ENCODE measurements at places on chromosomes 16 and 17.

GRCh38 chr16:13315642-13316427 lies 414.4 kb downstream of the SHISA9 start:
- no peak for DNase-seq

DNA sequence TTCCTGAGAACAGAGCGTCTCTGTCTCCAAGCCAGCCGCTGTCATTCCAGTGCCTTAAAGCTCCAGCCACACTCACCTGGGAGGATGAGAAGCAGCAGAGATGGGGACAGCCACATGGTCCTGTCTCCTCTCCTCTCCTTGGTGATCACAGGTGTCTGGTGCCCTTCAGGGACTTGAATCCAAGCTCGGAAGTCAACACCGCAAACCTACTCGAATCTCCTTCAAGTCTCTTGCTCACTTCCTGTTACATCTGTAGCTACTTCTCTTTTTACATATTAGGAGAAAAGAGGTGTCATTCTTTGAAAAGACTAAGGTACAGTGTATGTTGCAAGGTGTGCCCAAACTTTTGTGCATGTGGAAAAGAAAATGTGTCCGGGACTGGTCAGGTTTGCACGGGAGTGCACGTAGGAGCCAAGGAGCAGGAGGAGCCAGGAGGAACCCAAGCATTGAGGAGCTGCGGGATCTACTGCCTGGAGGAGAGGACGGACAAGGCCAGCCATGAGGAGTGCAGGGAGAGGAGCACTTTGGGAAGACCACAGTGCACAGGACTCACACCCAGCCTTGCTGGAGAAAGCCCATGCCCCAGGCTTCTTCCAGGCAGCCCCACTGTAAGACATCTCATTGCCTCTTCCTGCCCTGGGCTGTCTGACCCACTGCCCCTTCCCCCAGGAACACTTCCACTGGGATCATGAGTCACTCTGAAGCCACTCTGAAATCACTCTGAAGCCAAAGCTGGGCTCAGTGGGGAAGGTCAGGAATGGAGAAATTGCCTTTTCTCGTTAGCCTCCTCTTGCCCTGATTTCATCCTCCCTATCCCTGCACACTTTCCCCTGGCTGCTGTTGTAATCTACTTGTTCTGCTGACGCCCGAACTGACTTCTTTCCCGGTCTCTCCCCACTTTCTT lies at the start of gene CD300LD:
Gene CD300LD, minus strand, starts transcription at position 197 of the 904 bp plus-strand sequence. Its CDS starts 81 bp downstream, at position 116.
- no peak for DNase-seq

- no peak for DNase-seq
Observed at GRCh38 chr17:33015716-33016346, 24.2 kb downstream of the SPACA3 start.

GRCh38 chr16:13307851-13308250 lies 406.5 kb downstream of the SHISA9 start:
- no peak for DNase-seq

DNA sequence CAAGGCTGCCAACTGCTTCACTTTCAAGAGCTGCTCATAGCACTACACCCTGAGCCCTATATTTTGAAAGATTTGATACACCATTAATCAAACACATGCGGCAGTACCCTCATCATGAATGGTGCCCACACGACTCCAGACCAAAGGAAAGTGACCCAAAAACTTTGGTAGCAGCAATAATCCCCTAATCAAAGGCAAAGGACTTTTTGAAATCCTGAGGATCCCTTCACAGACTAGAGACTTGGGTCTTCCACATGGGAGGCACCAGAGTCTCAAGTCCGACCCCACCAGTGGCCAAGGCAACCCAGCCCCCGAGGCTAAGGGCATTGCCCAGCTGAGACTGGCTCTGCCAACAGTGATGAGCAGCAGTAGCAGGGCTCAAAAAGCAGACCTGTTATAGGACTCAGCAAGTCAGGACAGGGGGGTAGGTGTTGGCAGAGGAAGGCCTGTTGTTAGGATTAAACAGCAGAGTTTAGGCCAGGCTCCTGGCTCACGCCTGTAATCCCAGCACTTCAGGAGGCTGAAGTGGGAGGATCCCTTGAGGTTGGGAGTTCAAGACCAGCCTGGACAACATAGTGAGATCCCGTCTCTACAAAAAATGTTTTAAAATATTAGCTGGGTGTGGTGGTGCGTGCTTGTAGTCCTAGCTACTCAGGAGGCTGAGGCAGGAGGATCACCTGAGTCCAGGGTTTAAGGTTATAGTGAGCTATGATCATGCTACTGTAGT lies 3.2 kb downstream of the TRIM25 start:
- DNase-seq = no peak

- peak; percentile 52 for DNase-seq
Observed at GRCh38 chr16:85245307-85246172, 133.3 kb upstream of the CIBAR2 start.

DNA sequence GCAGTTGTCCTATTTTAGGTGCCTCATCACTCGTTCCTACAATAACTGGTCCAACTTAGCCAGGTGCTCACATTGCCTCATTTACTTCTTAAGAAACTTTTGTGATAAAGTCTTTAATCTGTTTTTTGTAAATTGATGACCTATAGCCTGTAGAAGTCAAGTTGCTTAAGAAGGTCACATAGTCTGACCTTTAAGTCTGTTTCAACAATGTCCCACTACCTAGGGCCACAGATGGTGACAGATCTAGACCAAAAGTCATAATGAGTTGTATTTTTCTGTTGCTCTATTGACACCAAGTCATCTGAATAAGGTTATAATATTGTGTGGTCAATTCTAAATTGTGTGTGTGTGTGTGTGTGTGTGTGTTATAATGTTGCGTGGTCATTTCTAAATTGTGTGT lies 45.1 kb downstream of the ABCA9 start:
- no peak for DNase-seq

Measured in AG09309 (cell line).